Urinary bladder (tissue), 4 donors: ENCODE measurements at places on chromosomes 11 and 22. TPM values are rescaled to one million over a fixed set of nuclear protein-coding genes. Genes with fewer than 3 reads are reported as not detected.
A peak's percentile ranks its signal among the peaks of the same experiment; 100 is the strongest.

HIC2 gene
- 5.0 TPM for total RNA-seq

DNA sequence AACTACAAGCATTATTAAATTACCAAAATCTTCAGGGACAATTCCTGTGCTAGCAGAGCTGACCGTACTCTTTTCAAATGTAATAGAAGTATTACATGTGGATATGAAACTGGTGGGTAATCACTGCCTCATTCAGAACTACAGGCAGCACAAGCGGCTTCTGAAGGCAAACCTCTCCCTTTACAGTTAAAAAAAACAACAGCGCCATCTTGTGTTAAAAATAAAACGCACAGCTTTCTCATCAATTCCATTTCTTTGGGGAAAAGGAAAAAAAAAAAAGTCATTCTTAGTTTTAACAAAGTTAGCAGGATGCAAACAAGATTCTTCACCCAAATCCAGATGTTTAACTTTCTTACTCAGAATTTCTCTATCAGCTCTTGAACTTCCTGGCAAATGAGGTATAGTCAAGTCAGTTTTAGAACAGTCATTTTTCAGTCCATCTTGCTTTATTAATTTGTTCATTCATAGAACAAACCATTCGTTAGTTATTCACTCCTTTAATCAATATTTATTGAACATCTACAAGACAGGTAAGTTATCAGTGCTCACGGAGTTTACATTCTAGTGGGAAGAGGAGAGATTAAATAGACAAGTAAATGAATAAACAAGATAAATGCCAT, 331.8 kb upstream of the MPPED2 start:
- DNase-seq: peak; percentile 47

- DNase-seq: no peak
These were observed 137.7 kb downstream of the MN1 start for GRCh38 chr22:27663812-27664211.

DNA sequence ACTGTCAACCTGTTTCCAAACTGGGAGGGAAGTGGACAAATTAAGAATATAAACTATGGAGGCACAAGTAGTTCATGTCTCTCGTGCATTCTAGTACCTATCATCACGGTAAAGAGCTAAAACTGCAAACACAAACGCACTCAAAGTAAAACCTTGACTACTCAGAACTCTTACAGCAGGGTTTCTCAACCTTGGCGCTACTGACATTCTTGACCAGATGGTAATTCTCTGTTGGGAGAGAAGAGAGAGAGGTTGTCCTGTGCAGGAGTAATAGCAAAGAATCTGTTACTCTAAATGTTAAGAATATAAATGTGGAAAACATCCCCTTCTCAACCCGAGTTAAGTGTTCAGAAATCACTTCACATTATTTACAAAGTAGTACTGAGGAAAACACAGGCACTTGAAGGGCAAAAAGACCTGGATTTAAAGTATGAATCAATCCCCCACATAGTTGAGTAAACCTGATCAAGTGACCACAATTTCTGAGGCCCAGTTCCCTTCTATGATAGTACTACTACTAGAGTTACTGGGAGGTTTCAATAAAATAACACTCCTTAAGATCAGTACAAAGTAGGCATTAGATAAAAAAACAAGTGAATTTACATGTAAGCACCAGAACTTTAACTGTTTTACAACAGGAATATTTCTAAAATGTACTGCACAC, 73.1 kb upstream of the ARHGAP32 start:
- no peak for DNase-seq

DNA sequence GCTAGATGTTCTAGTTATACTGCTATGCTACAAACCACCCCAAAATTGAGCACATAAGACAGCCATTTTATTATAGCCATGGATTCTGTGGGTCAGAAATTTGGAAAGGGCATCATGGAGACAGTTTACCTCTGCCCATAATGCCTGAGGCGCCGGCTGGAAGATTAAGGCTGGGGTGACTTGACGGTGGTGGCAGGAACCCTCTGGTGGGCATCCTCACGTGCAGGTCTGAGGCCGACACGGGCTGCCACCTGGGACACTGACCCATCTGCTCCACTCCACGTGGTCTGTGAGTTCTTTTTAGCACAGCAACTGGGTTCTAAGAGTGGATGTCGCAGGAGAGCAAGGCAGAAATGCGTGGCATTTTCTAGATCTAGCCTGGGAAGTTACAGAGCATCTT, 40.0 kb upstream of the PRDM11 start:
- no peak for DNase-seq

DNA sequence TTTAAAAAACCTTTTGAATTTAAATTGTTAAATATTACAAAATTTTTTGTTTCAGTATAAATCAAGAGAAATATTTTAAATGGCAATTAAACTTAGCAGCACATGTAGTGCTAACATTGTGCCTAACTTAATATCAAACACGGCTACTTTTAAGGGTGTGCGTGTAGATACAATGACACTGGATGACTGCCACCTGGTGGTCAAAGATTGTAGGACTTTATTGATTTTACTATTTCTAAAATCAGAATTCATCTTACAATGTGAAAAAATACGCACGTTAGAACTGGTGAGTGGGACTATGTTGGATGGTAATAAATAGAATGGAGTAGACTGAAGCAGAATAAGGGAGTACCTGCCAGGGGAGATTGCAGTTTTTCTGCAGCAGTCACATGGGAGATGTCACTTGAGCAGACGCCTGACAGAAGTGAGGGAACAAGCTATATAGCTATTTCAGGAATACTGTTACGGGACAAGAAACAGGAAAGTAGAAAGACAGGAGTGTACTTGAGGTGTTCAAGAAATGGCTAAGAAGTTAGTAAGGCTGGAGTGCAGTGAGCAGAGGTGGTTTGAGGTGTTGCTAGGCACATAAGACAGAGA, 52.9 kb downstream of the UVRAG start:
- DNase-seq: peak; percentile 29

PHLDA2 gene
- 1.1 TPM for total RNA-seq

- no peak for DNase-seq
These were observed 14.2 kb downstream of the SCUBE2 start for GRCh38 chr11:9077164-9077563.

DNA sequence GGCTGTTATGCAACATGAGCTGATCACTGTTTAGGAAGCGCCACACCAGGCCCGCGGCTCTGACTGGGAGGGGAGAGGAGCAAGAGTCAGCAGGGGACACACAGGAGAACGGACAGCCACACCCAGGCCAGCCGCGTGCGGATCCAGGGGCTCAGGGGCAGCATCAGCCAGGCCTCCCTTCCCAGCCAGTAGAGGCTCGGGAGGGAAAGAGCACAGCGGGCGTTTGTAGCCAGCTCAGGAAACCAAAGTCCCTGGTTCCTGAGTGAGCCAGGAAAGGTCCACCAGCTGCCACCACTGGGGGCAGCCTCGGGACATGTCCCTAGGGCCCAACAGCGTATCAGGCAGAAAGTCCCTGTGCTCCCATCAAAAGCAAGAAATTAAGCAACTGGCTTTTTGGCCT, 71.8 kb upstream of the PITPNB start:
- DNase-seq: no peak

GRCh38 chr22:45125188-45125587, 38.5 kb upstream of the NUP50 start:
- no peak for DNase-seq

THRSP gene
- 0.48 TPM for total RNA-seq

DNA sequence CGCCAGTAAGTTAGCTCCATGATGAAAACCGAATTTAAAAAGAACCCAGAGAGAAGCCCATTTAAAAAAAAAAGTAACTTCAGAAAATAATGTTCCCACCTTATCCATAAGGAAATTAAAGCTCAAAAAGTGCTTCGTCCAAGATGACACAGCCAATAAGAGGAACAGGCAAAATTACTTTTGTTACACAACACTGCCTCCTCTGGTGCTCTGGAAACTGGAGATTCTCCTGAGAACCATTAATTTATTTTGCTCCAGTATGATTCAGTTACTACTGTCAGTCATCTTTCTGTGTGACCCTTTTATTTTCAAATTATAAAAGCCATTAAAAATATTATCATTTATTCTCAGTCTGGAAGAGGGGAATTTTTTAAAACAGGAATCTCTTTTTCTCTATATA, 2.0 kb downstream of the IFT27 start:
- DNase-seq: no peak

- no peak for DNase-seq
These were observed 2.9 kb upstream of the MGAT3 start for GRCh38 chr22:39453765-39454378.
